Astrocyte of the hippocampus (primary cell): ENCODE measurements at places on chromosomes 4 and X.

DNA sequence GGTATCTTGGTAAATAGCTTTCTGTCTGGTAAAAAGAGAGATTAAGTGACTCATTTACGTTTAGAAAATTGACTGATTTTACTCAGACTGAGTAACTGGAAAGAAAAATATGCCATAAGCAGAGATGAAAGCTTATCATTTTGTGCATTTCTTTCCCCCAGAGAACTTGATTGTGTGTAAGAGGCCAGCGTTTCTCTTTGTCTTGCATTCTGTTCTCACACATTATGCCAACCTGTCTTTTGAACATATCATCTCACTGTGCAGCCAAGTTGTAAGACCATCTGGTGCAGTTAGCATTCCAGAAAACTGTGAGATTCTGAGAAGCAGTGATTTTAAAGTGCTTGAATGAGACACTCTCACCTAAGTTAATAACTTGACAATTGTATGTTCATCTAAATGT, 651.3 kb downstream of the TECRL start:
- no peak for DNase-seq

- peak; percentile 64 for DNase-seq
These were observed 5.3 kb downstream of the CRMP1 start for GRCh38 chr4:5887361-5888221.

GRCh38 chr4:95674521-95674981, 125.8 kb upstream of the UNC5C start:
- no peak for DNase-seq

GRCh38 chr4:14848229-14848628, 154.1 kb upstream of the CPEB2 start:
- no peak for DNase-seq

- no peak for DNase-seq
These were observed 13.3 kb upstream of the CENPU start for GRCh38 chr4:184747034-184747830.

- DNase-seq = no peak
These were observed 21.9 kb upstream of the CFAP299 start for GRCh38 chr4:80313627-80314026.

GRCh38 chr4:76657443-76657842, 222.4 kb downstream of the SHROOM3 start:
- no peak for DNase-seq

DNA sequence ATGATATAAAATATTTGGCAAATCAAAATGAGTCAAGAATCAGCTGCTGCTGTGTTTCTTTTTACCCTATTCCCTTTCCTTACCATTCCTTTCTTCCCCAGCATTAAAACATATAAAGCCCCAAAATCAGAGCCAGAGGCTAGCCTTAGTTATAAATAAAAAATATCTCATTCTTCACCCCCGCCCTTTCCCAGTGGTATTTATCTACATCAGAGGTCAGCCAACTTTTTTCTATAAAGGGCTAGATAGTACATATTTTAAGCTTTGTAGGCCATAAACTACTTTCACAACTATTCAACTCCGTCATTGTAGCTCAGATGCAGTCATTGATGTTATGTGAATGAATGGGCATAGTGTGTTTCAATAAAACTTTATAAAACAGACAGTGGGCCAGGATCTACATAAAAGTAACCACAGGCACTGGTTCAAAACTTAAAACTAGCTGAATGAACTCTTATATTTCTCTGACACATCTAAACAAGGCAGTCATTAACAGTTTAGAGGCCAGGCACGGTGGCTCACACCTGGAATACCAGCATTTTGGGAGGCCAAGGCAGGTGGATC, 30.5 kb upstream of the TCEANC start:
- no peak for DNase-seq

DNA sequence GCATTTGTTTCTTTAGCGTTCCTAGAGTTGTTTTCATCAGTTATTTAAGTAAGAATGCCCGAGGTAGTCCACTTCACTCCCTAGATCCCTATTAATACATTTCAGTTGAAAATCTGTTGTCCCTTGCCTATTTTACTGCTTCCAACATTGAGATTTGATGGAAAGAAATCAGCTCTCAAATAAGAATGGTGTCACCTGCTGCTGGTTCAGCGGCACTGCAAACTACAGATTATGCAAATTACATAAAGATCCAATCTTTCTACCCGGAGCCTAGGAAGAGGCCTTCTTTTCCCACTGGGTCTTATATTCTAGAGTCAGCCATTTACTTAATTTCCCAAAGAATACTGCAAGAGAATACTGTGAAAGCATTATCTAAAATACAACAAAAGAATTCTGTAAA, 597.6 kb upstream of the MAGEB2 start:
- DNase-seq = peak; percentile 4

DNA sequence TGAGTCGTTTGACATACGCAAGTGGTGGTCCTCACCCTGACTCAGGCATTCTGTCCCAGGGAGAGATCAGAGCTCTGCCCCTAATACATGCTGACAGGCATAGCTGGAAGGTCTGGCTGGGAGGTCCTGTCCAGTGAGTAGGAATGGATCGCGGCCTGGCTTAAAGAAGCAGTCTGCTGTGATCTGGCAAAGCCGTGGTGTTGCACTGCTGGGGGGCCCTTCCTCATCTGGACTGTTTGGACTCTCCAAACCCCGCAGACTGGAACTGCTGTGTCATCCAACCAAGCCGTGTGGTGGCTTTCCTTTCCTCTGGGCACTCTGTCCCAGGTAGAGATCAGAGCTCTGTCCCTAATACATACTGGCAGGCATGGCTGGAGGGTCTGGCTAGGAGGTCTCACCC, 64.3 kb upstream of the MAGEB16 start:
- no peak for DNase-seq

DNA sequence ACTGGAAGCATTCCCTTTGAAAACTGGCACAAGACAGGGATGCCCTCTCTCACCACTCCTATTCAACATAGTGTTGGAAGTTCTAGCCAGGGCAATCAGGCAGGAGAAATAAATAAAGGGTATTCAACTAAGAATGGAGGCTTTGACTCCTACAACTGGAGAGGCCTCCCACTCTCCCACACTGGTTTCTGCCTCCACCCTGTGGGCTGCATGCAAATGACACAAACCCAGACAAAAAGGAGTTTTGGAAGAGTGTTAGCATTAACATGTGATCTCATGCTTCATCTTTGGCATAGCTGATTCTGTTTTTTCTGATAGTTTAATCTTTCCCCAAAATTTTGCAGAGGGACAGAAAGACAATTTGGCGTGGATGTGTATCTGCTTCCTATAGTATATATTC, 80.8 kb upstream of the IQCM start:
- DNase-seq = peak; percentile 73

- peak; percentile 6 for DNase-seq
These were observed 576.0 kb upstream of the PABPC4L start for GRCh38 chr4:134777606-134778005.

DNA sequence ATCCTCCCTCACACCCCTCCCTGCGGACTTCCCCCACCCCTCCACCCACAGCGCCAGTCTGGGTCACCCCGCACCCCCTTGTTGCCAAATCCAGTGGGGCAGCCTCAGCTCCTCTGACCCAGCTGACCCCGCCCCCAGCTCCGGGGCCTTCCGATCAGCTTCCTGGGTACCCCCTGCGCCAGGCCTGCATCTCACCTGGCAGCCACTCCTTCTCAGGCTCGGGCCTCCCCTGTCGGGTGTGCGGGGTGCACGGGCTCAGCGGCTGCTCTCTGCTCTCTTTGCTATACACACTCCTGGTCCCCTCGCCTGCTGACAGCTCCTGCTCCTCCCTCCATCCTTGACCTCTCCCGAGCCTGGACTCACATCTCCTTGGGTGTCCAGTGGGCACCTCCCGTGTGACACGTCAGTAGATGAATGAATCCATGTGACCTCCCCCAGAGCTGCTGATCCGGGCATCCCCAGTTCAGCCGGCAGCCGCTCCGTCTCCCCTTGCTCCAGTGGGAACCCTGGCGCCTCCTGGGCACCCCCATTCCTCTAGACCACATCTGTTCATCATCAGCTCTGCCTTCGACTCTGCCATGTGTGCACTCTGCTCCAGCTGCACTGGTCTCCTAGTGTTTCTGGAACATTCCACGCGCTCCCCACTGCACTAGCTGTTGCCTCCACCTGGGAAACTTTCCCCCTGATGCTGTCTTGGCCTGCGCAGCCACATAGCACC, 9.9 kb downstream of the CFAP99 start:
- no peak for DNase-seq

DNA sequence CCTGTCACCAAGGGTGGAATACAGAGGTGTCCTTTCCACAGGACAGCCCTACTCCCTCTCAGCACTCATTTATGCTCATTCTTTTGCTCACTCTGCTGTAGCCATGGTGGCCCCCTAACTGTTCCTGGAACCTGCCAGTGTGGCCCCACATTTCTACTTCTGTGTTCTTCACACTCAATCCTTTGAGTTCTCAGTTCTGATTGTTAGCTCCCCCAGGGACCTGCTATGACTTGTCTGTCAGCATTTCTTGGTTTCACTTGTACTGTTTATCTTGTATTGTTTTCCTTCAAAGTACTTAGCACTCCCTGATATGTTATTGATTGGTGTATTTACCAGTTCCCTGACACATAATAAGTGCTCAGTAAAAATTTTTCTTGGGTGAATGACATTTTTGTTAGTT, 14.9 kb downstream of the VBP1 start:
- no peak for DNase-seq

- peak; percentile 12 for DNase-seq
These were observed 114.3 kb upstream of the EMCN start for GRCh38 chr4:100632163-100632562.

GRCh38 chrX:15686818-15687685, 22.4 kb upstream of the CLTRN start:
- DNase-seq = peak; percentile 74

- DNase-seq = peak; percentile 26
These were observed 226.1 kb downstream of the ENOX2 start for GRCh38 chrX:130676861-130677260.

DNA sequence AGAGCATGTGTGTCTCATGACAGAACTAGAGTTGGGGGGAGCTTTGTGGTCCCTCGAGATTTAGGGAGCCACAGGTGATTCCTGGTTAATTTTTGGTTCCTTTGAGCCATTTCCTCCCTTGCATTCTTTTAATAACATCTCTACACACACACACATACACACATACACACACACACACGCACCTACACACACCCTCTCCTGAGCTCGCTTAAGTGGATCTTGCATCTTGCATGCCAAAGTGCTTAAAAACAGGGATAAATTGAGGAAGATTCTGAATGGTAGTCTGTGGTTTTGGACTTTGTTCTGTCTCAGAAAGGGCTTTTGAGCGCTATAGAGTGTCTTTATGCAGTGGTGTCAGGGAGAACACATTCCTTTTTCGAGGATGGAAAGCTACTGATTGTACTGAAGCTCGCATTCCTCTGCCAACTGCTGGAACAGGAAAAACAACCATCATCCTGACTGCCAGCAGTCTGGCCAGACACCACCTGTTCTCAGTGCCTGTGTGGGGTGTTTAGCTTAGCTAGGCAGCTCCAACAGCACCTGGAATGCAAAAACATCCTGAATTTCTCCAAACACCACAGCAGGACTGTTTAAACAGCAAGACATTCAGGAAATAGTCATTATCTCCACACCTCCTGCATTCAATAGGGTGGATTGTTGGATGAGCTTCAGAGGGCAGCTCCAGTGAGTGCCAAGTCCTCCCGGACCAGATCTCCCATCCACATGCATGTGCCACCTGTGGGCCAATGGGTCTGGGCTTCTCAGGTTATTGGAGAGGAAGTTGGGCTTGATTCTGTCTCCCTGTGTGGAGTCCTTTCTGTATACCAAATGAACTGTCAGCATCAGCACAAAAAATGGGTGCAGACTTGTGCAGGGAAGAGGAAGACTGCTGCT, 21.9 kb upstream of the IGFBP7 start:
- DNase-seq = peak; percentile 51

- DNase-seq = no peak
These were observed 29.4 kb downstream of the ELF4 start for GRCh38 chrX:130080791-130081367.

GRCh38 chr4:68319040-68319439, 30.9 kb downstream of the YTHDC1 start:
- DNase-seq = no peak

DNA sequence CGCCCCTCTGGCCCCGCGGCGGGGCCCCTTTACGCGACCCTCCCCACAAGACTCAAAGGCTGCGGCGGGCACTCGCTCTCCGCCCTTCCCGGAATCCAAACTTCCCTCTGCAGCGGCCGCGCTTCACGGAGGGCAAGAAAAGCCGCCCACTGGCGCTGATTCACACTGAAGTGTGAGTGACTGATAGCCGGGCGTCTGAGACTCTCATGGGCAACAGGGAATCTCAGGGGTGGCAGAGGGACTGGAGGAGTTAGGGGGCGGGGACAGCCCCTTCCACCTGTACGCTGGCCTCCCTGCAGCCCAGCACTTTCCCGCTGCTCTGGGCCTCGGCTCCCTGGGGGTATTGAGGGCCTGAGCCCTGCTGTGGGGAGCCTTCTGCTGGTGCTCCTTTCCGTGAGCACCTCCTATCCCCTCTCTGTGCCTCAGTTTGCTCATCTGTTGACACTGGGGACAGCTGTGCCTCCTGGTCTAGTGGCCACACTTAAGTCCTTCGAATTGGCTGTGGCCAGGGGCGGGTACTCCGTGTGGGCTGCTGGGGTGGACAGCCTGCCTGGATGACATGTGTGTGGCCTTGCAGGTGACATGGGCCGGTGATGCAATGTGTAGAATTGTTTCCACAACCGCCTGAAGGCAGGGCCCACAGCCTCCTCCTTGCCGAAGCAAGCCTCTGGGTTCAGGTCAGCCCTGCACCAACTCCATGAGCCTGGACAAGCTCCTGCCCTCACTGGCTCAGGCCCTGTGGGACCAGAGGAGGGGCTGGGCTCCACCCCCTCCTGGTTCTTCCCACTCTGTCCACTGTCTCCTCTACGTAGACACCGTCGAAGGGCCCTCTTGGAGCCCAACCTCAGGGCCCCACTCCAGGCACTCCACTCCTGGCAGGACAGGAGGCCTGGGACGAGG, 951 bp downstream of the SH3BP2 start:
- peak; percentile 64 for DNase-seq

DNA sequence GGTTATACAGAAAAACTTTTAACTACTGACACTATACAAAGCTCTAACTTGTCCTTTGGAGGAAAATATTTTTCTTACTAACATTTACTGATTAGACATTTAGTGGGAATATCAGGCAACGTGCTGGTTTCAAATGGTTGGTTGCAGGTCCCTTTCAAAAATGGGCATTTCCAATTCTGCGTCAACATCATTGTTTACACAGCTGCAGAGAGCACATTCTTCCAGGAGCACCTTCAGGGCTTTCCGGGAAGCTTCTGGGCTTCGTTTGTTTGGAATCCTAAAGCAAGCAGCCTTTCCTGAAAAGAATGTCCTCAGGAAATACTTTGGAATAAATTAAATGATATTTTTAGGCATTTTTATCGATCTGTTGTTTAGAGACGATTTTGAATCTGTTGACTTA, 289.7 kb downstream of the TRIML1 start:
- DNase-seq = peak; percentile 29

DNA sequence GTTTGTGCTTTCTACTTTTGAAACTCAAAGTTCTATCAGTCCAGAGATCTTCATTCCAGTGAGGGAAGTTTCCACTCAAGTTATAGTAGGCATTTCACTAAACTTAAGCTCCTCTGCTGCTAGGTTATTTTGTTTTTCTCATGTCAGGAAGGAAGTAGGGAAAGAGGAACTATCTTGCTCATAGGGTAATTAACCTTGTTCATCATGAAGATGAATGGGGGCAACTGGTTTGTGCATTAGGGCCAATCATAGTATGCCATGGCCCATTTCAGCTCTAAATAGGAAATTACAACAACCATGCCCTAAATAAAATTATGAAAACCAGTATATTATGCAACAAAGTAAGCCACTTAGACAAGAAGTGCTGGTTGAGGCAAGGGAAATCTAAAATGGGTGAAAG, 804.7 kb upstream of the NDST4 start:
- no peak for DNase-seq
